ENCODE measurements at places on chromosomes 3 and 15.
A peak's percentile ranks its signal among the peaks of the same experiment; 100 is the strongest.

- no peak for DNase-seq
These were observed 12.9 kb downstream of the CELF6 start for GRCh38 chr15:72307026-72307425.

DNA sequence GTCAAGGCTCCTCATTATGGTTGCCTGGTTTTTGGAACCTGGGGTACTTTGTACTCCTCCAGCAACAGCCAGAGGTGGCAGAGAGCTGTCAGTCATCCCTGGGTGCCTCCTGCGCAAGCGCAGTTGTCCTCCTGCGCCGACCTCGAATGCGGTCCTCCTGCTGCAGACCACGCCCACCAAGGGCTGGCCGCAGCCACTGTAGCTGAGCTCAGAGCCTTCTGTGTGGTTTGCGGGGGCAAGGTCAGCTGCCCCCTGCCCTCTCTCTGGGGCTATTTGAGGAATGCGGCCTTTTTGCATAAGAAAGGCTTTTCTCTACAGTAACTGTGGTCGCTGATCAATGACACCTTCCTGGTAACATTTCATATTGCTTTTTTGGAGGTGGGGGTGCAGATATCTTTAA, 131.3 kb upstream of the SNRPN start:
- DNase-seq: no peak

DNA sequence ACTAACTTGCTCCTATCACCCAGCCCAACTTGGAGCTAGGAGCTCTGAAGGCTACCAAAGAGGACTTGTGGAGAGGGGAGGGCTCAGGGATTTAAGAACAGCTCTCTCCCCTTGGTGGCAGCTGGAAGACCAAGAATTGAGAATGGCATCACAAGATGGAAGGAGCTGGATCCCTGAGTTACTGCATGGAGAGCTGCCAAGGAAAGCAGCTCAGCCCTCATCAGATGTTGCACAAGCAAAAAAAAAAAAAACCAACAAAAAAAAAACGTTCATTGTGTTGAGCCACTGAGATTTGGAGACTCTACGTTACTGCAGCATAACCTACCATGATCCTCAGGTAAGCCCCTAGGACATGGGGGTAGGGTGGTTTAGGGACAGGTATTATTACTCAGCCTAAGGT, 41.0 kb downstream of the ITGB5 start:
- DNase-seq: no peak

- DNase-seq: no peak
These were observed 84.3 kb downstream of the ADAMTS7 start for GRCh38 chr15:78726870-78727551.

- DNase-seq: no peak
These were observed 23.5 kb upstream of the JMJD7 start for GRCh38 chr15:41804361-41804760.

DNA sequence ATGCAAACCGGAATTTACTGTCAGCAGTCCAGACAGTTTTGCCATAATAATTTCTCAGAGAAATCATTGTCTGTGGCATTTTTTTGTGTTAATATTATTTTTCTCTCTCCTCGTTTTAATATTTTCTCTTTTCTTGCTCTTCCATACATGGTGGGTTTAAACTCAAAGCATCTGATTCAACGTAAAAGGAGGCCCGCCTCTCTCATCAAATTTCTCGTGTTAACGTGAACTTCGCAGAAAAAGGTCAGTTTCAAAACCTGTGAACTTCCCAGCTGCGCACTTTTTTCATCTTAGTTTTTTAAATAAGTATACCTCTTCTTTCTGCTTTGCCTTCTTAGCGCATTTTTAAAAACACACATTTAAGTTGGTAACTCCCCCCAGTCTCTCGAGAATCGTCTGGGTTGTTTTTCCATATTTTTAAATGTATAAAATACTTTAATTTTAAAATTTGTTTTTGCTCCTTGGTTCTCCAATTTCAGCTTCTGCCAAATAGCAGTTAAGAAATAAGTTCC, 9.1 kb downstream of the SHOX2 start:
- DNase-seq: no peak

GRCh38 chr3:73423116-73423515, 201.6 kb downstream of the PDZRN3 start:
- no peak for DNase-seq

- DNase-seq: no peak
These were observed 259.1 kb upstream of the TPM1 start for GRCh38 chr15:62783303-62783957.

DNA sequence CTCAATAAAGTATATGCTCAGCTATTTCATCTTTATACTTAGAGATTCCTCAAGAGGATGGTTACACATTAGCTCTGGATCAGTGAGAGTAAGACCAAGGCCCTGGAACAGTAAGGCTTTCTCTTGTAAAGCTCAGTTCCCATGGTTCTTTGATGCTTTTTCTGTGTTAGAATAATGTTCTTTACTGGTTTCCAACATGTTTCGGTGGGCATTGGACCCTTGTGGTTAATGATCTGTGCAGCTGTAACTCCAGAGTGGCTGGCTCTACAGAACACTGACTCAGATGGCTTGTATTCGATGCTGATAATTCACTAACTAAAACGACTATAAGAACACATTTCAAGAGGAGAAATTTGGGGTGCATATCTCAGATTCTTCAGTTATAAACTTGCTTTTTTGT, 114.7 kb downstream of the AKAP13 start:
- DNase-seq: no peak

DNA sequence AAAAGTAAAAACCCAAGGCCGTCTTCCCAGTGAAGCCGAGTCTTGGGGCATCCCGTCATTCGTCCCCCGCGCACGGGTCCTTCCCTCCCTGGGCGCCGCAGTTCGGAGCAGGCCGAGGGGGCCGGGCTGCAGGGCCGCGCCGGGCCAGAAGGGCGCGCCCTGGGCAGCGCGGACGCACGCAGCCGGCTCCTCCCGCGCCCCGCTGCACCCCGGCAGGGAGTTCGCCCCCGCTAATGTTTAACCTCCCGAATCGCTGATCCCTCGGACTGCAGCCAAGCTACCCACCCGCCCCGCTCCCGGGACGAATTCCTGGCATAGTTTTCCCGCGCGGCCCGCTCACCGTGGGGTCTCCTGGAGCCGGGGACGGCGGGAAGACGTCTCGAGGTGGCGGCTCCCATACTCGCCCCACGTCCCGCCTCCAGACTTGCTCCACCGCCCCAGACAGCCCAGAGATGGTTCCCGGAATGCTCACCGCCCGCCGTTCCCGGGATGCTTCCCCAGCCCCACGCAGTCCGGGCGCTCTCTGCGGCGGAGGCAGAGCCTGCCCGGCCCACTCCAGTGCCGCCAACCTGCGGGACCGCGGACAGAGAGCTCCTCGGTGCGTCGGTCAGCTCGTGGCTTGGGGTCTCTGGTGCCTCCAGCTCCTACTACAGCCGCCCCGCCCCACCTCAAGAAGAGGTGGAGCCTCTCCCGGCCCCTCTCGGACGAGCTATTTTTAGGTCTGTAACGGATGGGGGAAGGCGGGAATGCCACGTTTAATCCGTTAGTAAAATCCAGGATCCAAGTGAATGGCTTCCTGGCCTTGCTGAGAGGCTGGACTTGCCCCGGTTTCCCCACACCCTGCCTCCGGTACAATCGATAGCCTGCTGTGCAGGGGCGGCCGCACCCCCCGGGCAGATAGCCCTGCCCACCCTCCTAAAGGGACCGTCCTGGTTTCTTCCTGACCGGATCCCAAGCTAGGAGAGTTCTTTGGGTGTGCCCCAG, at the start of gene DZIP1L:
DZIP1L (minus strand) TSS at position 621 of the 984 bp plus-strand sequence. CDS start 11,637 bp downstream, outside the sequence.
- no peak for DNase-seq

- no peak for DNase-seq
These were observed 18.1 kb downstream of the CSRNP1 start for GRCh38 chr3:39135170-39135805.

- DNase-seq: no peak
These were observed 108.4 kb downstream of the ADAMTSL3 start for GRCh38 chr15:83762367-83762766.

DNA sequence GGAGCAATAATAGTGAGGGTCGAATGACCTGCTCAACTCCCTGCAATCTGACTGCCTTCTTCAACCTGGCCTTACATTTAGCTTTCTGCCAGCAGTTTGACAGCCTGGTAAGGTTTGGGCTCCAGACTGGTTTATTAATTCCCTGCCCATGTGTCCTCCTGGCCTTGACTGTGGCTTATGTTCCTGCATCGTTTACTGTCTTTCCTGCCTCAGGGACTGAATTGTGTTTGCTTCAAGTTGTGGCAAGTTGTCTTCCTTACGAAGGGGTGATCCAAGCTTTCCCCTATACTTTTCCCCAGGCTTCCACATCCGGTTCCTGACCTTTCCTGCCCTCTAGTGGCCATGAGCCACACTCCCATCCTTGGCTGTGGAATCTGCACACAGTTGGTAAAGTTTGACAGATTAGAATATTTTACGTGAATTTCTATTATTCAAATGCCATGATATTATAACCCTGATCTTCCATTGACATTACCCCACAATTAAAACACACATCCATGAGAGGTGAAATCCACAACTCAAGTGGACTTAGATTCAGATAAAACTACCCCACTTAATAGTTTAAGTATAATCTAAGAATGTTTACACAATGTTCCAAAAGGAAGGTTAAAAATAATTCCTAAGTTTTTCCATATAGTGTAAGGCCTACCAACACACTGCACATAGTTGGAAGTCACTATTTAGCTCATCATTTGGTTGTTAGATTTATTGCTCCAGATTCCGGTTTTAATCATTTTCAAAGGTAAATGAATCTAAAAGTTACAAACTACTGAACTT, 95.7 kb downstream of the NEDD4 start:
- peak; percentile 64 for DNase-seq

DNA sequence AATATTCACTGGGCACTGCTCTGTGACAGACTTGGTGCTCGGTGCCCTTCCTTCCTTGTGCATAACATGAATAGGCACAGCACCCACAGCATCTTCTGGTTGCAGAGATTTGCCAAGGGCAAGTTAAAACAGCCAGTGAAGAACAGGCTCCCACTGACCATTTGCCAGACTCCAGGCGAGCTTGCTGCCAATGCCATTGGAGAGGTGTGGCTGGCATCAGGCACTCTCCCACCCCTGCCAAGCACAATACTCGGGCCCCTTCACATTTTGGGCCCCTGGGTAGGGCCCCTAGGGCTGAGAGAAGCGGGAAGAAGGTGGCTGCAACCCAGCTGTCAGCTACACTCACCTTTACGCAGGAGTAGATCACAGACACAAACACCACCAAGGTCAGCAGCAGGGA, 112.1 kb downstream of the SEC22A start:
- no peak for DNase-seq

DNA sequence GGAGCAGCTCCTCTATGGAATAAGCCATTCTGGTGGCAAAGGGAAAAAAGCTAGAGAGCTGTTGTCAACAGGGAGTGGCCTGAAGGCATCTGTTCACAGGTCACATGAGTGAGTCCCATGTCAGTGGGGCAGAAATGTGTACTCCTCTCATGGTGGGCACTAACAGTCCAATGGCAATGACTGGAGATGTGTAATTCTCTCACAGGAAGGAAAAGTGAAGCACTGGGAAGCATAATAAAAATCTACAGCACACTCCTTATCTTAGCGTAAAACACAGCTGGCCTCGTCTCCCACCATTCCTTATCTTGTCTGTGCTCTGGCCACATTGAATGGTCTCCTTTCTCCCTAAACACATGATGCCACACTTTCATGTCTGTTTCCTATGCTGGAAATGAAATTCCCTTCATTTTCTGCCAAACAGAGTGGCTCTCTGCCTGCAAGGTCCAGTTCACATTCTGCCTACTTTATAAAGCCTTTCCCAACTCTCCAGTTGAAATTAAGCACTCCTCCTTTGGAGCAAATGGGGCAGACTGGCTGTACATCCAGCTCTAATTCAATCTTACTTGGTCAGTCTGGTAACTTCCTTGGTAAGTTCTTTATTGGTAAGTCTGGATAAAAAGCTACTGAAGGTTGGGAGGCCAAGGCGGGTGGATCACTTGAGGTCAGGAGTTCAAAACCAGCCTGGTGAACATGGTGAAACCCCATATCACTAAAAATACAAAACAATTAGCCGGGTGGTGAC, 139.8 kb downstream of the RPL22L1 start:
- no peak for DNase-seq

GRCh38 chr15:91891788-91892345, 38.4 kb downstream of the SLCO3A1 start:
- DNase-seq: no peak

GRCh38 chr3:158925021-158925420, 123.2 kb downstream of the MFSD1 start:
- DNase-seq: no peak

DNA sequence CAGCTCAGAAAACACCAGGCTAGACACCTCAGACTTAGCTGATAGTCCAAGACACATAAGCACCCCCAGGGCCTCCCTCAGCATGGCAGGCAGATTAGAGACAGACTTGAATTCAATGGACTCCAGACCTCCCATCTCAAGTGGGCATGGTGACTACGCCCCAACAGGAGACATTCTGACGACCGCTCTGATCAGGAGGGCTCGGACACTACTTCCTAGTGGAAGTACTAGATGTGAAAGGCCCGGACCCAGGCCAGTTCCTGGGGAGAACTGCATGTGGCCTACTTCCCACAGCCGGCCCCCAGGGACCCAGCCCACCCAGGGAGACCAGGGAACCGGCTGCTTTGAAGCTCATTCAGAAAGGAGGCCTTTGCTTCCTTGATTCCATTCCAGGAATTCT, 16.9 kb downstream of the POC1A start:
- no peak for DNase-seq

GRCh38 chr3:63309768-63310167, 31.7 kb downstream of the SYNPR start:
- no peak for DNase-seq

DNA sequence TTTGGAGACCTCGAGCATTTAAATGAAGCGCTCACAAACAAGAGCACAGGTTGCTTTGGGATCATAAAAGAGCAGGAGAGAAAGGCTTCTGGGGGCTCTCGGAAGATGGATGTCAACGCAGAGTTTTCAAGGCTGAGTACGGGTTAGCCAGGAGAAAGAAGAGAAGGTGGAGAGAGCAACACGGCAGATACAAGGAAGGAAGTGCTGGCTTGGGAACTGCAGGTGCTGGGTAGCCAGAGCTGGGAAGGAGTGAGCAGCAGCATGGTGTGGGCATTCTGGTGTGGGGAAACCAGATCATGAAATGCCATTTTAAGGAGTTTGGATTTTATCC, 580 bp upstream of the RUBCN start:
- no peak for DNase-seq

- DNase-seq: no peak
These were observed 24.9 kb downstream of the SIAH2 start for GRCh38 chr3:150737874-150738679.

DNA sequence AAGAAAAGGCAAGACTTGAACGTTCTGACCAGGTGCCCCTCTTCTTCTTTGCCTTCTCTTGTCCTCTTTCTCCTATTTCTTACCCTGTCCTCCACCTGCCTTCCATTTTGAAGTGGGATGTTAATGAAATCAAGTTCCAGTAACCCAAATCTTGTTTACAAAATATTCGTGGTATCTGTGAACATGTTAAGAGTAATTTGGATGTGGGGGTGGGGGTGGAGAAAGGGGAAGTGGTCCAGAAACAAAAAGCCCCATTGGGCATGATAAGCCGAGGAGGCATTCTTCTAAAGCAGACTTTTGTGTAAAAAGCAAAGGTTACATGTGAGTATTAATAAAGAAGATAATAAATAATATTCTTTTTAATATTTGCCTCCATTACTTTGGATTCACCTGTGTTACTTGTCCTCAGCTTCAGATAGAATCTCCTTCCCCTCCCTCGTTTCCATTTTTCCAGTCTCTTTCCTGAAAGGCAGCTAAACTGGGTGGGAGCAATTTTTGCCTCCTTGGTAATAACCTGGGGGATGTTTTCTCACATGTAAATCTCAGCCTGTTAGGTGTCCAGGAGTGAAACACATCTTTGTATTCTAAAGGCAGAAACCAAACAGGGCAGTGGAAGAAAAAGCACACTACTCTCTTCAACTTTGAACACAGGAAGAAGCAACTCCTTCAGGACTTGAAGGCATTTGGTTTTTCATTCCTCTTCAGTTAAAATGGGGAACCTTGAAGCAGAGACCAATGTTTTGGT, 3.2 kb downstream of the CHST2 start:
- DNase-seq: no peak

All from Panc1 (cell line).